ENCODE measurements at places on chromosomes 12 and 14.

DNA sequence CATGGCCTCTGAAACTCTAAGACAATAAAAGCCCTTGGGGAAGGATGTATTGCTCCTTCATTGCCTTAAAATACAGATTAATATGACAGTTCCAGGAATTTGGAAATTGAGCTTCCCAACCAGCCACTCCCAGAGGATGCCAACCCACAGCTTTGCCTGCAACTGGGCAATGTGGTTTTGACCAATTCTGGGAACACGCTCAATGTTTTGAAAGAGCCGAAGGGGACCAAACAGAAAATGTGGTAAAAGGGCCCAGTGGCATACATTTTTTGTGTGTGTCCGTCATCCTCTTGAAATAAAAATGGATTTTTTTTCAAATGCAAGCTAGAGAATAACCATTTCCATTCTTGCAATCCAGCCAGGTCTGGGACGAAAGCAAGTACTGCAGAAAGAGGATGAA is 88.3 kb upstream of the PLEKHG7 start:
- no peak for DNase-seq

- DNase-seq = peak; percentile 19
These were observed 386.2 kb downstream of the DIO2 start for GRCh38 chr14:79825046-79825521.

GRCh38 chr14:87944987-87945604 is 47.9 kb downstream of the GALC start:
- peak; percentile 48 for DNase-seq

DNA sequence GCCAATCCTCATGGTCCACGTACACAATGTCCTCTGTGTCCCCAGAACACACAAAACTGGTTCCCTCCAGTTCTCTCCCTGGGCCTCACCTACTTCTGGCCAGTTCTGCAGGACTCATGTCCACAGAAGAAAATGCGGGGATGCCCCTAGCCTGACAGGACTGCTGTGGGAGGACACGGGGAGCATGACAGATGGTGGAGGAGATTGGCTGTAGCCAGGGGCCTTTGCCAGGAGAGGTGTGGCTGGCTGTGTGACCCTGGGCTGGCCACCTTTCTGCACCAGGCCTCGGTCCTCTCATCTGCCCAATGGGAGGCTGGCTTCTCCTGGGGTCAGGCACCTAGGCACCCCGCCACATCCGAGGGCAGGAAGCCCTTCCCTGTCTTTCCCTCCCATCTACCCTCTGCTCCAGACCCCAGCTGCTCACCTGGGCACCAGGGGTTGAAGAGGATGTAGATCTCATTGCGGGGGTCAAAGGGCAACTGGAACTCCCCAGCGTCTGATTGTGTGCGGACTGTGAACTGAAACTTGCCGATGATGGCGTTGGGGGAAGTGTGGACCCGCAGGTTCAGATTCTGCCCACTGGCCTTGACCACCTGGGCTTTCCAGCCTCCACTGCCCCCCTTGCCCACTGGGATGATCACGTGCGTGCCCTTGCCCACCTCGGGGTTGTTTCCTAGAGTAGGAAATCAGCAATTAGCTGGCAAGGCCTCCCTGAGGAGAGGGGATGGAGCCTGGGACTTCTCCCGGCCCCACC is 2.8 kb downstream of the TGM1 start:
- DNase-seq = no peak

DNA sequence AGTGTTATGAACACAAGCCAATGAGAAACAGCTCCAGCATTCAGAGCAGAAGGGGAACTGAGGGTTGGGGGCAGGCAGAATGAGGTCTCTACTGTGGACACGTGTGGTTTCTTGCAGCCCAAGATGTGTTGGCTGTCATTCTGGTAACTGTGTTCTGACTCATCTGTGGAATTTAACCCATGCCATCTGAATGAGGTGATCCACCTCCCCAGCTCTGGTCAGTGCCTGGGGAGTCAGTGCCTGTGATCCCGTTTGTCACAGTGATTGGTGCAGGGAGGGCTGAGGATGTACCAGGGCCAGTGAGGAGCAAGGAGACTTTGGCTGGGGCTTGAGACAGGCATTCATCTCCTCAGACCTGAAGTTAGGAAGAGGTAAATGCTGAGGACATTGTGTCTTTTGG is 216.8 kb downstream of the MSRB3 start:
- peak; percentile 77 for DNase-seq

- DNase-seq = peak; percentile 65
These were observed 666 bp downstream of the FMNL3 start for GRCh38 chr12:49706351-49707127.

DNA sequence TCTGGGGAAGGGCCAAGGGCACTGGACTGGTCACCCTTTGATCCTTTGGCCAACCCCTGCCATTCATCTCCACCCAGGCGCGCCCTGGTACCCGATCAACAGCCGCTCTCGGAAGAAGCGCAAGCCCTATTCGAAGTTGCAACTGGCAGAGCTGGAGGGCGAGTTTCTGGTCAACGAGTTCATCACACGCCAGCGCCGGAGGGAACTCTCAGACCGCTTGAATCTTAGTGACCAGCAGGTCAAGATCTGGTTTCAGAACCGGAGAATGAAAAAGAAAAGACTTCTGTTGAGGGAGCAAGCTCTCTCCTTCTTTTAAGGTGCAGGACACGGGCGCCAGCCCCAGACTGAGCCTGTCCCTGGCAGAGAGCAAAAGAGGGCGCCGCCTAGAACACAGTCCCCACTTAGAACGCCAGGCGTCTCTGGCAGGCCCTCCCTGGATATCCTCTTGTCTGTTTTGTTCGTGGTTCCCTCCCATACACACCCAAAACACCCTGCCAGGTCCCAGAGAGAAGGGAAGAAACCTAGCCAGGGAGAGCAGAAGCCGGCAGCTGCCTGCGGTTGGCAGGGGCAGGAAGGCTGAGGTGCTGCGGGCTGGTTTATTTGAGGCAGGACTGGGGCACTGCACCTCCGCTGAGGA is 1.7 kb downstream of the HOXC12 start:
- no peak for DNase-seq

- no peak for DNase-seq
These were observed 857.0 kb downstream of the DIO2 start for GRCh38 chr14:79354336-79354735.

DNA sequence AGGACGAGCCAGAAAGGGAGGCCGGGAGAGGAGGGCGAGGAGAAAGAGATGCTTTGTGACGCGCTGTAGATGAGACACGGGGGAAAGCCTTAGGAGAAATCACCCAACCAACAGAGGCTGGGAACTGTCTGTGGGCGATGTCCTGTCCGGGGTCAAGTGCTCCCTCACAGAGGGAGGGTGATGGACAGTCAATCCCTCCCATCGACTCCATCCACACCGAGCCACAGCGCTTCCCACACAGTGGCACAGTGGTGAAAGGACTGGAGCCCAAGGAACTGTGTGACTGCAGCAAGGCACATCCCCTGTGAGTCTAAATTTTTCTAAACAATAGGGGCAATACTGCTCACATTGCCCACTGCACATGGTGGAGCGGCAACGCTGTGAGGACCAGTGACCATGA is 89.1 kb downstream of the TTC7B start:
- DNase-seq = no peak

GRCh38 chr12:65620046-65620445 is 204.2 kb upstream of the HMGA2 start:
- DNase-seq = no peak

DNA sequence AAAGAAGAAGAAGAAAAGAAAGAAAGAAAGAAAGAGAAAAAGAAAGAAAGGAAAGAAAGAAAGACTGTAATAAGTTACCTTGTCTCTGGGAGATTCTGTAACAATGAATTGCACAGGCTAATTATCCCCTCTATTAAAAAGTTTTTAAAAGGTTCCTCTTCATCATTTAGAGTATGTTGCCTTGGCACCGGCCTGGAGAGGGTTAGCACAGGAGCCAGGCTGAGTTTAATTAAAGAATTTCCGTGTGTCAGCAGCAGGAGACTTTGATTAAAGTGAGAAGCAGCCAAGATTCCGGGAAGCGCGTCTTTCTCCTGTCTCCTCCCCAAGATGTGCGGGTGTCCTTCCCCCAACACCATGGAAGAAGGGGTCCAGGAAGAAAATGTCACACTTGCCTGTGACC is 92.8 kb upstream of the ETV6 start:
- DNase-seq = no peak

GRCh38 chr14:38108681-38109080 is 99.0 kb upstream of the SSTR1 start:
- DNase-seq = peak; percentile 89

DNA sequence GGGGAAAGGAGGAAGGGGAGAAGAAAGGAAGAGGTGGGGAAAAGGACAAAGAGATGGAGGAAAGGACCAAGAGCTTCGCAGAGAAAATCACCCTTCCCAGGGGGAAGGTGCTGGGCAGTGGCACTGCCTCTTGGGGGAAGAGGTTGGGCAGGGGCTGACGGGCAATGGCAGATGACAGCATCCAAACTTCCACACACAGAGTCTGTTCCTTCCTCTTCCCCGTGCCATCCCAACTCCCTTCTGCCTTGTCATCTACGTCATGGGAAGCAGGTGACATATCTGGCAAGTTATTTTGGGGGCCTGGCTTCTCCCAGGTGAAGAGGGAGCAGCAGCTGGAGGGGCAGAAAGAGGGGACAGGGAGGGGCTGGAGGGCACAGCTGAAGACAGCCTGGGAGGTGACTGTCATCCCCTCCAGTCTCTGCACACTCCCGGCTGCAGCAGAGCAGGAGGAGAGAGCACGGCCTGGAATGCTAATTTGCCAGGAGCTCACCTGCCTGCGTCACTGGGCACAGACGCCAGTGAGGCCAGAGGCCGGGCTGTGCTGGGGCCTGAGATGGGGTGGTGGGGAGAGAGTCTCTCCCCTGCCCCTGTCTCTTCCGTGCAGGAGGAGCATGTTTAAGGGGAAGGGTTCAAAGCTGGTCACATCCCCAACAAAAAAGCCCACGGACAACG is 43.9 kb upstream of the IQSEC3 start:
- no peak for DNase-seq

DNA sequence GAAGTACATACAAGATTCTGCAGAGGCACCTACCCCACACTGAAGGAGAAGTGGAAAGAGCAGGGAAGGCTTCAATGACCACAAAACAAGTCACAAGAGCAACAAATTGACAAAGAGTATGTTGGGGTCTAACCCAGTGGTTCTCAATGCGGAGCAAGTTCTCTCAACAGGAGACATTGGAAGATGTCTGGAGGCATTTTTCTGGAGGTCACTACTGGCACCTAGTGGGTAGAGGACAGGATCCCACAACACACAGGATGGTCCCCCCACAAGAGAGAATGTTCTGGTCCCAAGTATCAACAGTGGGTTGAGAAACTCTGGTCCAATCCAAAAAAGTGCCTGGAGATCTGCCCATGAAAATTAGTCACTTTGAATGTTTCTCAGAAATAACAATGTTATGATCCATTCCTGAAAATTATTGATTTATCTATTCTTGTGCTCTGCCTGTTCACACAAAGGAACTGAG is 3.4 kb downstream of the SSH1 start:
- DNase-seq = peak; percentile 91

- no peak for DNase-seq
These were observed 24.4 kb upstream of the E2F7 start for GRCh38 chr12:77089686-77090220.

- peak; percentile 22 for DNase-seq
These were observed 172.0 kb downstream of the RERGL start for GRCh38 chr12:17918013-17918412.

GRCh38 chr12:39623919-39624318 is 4.3 kb upstream of the ABCD2 start:
- no peak for DNase-seq

GRCh38 chr12:42918443-42918842 is 328.9 kb upstream of the PRICKLE1 start:
- DNase-seq = peak; percentile 25

- DNase-seq = peak; percentile 37
These were observed 22.3 kb downstream of the ZNF268 start for GRCh38 chr12:133203344-133204263.
